ENCODE measurements at places on chromosomes 7 and 10.

GRCh38 chr10:19713800-19714525, 102.3 kb upstream of the PLXDC2 start:
- DNase-seq: no peak

DNA sequence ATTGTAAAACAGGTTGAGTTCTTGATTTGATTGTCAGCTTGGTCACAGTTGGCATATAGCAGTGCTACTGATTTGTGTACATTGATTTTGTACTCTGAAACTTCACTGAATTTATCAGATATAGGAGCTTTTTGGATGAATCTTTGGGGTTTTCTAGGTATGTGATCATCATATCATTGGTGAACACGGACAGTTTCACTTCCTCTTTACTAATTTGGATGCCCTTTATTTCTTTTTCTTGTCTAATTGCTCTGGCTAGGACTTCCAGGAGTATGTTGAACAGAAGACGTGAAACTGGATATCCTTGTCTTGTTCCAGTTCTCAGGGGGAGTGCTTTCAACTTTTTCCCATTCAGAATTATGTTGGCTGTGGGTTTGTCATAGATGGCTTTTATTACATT, 86.9 kb downstream of the EXOC4 start:
- no peak for DNase-seq

DNA sequence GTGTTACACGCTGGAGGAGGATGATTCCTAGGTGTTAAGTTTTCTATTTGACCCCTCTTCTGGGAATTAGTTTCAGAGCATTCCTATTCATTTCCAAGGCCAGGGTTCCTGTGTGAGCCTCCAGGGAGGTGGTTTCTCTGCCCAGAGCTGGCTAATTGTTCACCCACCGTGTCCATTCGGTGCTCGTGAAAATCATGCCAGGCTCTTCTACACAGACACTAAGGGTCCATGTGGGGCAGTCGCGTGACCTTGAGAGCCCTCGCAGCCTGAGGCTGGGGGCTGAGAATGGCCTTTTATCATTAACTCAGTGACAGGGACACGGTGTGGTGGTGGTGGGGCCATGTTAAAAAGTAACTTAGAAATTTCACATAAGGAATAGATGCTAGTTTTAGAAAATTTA, 83.7 kb downstream of the EMX2 start:
- DNase-seq: no peak

- DNase-seq: no peak
Measured at GRCh38 chr10:59965899-59966650, 59.7 kb upstream of the CCDC6 start.

DNA sequence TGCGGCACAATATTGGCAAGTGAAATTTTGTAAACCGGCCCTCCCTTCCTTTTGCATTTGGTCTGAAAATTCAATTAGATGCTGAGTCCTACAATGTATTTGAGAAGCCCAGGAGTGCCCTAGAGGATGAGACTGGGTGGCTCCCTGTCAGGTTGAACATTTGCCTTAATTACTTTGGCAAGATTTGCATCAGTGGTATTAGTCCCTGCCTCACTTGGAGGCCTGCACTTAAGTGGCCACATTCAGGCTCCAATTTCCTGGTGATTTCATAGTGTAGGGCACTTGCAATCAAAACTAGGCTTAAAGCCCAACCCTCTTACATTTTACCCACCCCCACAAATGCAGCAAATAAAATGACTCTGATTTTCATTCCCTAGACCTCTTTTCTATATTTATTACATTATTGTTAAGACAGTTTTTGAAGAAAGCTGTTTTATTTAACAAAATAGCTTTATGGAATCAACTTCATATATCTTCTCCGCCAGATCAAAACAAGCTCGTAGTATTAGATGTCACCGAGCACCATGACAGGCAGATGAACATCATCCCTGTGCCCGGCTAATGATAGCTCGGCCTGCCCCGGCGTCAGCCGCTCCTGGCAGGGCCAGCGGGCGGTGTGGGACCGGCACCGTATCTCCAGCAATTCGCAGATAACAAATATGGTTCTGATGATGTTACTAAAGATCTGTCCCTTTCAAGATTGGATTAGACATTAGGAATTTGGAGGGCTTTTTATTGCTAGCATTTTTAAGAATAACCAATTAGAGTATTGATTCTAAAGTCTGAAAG, 73.6 kb downstream of the EGFR start:
- DNase-seq: no peak

All from sigmoid colon (tissue), 7 donors.